Astrocyte of the spinal cord (primary cell): ENCODE measurements at places on chromosomes 1 and 21.

- no peak for DNase-seq
Observed at GRCh38 chr21:29812947-29813346, 126.8 kb downstream of the GRIK1 start.

DNA sequence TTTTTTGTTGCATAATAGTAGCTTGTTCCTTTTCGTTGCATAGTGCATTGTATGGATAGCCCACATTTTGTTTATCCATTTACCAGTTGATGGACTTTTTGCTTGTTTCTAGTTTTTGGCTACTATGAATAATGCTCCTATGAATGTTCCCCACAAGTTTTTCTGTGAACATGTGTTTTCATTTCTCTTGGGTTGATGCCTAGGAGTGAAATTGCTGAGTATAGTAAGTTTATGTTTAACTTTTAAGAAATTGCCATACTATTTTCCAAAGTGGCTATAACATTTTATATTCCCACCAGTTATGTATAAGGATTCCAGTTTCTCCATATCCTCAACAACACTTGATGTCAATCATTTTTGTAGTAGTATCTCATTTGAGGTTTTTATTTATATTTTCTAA is 84.8 kb upstream of the CACYBP start:
- DNase-seq, result no peak

- DNase-seq, result no peak
Observed at GRCh38 chr1:200448034-200448762, 38.4 kb upstream of the ZNF281 start.

GRCh38 chr1:7120863-7121621 is 335.8 kb downstream of the CAMTA1 start:
- DNase-seq, result peak; percentile 56

DNA sequence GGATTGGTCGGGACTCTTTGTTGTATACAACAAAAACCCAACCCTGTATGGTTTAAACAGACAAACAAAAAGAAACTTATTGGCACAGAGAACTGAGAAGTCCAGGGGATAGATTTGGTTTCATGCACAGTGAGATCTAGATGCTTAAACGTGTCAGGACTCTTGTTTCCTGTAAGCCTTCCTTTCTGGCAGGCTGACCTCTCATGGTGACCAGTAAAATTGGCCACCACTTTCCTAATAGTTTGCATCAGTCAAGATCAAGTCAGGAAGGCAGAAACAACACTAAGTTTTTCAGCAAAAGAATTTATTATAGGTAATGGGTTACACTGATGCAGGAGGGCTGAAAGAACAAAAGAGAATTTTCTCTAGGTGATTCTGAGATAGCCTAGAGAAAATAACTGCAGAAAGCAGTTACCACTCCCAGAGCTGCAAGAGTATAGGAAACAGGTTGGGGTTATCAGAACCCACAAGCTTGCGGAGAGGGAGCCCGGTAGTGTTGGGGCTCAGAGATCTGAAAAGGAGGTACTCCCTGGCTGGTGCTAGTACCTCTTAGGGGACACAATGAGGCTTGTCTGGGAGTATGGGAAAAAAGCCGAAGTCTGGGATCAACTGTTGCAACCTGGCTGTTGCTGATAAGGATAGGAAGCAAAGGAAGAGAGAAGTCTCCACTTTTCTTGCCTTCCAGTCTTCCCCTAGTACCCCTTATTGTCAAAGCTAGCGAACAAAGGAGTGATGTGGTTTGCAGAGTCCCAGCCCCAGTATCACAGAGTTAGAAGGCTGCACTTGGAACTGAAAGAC is 21.4 kb downstream of the CITED4 start:
- no peak for DNase-seq

DNA sequence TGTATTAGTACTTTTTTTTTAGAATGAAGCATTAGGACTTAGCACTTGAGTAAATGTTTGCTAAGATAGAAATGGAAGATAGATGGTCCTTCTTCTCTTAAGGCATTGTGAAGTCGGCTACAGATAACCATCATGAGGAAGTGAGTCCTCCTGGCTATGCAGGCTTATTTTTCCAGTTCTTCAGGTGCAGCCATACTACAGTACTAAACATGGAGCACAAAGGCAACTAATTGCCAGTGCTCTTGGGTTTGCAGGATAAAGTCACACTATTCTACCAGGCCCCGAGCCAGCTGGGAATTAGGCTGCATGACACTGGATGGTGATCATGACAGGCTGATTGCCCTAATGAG is 197.3 kb upstream of the SGIP1 start:
- DNase-seq, result no peak

DNA sequence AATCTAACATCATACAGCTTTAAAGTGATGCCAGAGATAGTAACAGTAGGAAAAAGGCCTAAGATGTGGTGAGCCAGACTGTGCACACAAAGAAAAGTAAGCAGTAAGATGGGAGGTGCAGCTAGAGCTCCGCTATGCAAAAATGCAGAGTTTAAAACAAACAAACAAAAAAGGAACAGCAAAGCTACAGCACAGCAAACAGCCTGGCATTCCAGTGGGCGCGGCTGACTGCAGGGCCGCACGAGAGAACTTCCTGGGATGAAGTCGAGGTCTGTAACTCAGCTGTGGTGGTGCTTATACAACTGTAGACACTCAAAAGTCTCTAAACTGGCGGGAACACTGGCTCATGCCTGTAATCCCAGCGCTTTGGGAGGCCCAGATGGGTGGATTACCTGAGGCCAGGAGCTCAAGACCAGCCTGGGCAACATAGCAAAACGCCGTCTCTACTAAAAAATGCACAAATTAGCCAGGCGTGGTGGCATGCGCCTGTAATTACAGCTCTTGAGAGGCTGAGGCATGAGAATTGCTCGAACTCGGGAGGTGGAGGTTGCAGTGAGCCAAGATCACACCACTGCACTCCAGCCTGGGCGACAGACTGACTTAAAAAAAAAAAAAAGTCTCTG is 30.1 kb downstream of the PRDM15 start:
- DNase-seq, result no peak

GRCh38 chr1:33764149-33764548 is 99.7 kb upstream of the HMGB4 start:
- DNase-seq, result no peak

DNA sequence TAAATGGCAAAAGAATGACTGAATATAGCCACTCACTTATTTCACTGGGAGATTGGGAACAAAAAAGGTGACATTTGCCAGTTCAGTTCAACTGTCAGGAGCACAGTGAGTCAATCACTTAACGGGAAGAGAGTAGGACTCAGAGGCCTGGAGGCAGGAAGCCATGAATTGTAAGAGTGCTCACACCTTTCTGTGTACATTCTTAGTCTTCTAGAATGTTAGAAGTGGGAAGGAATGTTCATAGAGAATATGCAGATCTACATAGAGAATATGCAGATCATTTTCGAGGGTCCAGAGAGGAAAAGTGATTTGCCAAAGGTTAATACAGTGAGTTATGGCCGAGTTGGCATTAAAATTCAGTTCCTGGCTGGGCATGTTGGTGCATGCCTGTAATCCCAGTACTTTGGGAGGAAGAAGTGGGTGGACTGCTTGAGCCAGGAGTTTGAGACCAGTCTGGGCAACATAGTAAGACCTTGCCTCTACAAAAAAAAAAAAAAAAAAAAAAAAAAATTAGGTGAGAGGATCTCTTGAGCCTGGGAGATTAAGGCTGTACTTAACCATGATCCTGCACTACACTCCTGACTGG is 8.3 kb downstream of the IL20 start:
- DNase-seq, result no peak

GRCh38 chr1:107776900-107777663 is 187.9 kb downstream of the VAV3 start:
- no peak for DNase-seq

DNA sequence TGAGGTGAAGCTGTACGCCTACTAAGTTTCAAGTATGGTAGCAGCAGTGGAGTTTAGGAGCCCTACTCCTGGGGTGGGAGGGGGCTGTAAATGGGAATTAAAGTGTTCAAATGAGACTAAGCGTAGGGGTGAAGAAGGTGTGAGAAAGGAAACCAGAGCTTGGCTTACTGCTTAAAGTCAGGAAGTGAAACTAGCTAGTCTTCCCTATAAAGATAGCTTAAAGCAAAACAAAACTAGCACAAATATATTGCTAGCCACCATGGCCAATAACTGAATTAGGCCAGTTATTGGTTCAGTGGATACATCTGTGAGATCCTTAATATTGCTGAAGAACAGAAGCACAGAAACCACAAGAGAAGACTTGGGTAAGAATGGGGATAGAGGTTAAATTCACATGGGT is 492.2 kb upstream of the PKN2 start:
- DNase-seq, result no peak

DNA sequence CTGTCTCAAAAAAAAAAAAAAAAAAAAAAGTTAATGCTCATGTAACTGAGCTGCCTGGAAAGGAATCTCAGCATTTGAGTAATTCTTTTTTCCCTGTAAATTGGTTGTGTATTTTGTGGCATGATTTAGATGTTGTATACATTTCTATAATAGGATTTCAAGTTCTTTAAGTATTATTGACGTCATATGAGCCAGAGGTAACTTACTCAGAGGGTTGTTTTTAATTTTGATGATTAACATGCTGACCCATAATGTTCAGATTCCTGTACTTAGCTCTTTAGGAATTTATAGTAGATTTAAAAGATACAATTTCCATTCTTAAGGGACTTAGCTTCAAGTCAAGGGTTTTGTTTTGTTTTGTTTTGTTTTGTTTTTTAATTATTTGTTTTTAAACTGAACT is 120.4 kb downstream of the CACHD1 start:
- no peak for DNase-seq
